NCI-H2171 treated with DMSO at 0.1 percent for 48 hours (cell line): ENCODE measurements at places on chromosomes 12 and 14.

GRCh38 chr14:91277546-91278382, 33.3 kb upstream of the GPR68 start:
- no peak for DNase-seq

DNA sequence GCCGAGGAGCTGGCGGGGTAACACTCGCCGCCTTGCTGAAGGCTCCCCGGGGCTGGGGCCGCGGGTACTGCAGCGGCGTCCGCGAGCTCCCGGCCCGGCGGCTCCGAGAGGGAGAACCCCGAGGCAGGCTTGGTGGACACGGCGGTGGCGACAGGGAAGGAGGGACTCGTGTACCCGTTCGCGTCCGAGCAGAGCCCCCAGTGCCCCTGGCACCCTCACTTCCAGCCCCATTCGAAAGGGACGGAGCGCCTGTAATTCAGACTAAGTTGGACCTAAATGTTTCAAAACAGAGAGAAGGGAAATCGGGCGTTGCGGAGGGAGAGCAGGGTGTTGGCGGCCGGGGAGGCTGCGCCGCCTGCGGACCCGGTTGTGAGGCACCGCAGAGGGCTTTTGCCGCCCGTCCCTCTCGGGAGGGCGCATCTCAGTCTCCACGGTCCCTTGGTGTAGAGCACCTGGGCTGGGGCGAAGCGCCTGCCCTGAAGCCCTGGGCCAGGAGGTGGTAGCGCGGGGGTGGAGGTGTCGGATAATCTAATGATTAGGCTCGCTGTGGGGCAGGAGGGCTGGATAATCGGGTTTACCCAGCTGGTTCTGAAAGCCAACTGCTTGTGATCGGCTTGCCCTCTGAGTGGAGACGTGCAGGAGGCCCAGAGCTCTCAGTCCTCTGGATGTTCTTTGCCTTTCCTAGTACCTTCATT, 771 bp downstream of the DAAM1 start:
- DNase-seq: peak; percentile 32

- DNase-seq: no peak
Measured at GRCh38 chr14:32914391-32914790, 24.3 kb upstream of the NPAS3 start.

GRCh38 chr12:25713264-25713663, 160.2 kb upstream of the LMNTD1 start:
- no peak for DNase-seq

DNA sequence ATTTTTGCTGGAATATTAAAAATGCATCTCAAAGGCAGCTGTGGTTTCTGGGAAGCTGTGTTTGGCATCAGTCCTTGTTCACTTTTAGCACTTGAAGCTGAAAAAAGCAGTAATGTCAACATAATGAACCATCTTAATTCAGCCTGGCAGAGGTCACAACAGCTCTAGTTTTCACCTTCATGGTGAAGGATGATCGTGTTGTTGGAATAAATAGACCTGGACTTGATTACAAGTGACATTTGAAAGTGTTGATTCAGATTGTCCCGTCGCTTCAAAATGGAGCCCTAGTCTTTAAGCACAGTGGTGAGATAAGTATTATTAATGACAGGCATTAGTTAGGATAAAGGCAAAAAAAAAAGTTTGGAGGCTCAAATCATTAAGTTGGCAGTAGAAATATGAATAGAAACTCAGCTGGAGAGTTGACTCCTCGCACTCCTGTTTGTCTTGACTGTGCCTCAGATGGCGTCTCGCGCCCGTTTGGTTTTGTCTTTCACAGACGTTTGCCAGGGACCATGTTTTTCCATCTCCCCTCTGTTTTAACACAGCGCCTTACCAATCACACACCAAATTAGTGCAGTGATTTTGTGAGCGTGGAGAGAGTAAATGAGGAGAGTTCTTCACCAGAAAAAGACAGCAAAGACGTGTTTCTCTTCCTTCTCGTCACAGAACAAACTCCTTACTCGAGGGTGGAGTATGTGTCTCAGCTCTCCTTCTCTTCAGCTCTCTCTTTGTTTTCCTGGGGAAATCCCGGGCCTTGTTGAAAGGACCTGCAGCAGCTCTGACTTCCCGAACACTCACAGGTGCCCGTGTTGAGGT, 53.4 kb upstream of the MMP17 start:
- DNase-seq: no peak

- peak; percentile 91 for DNase-seq
Measured at GRCh38 chr14:21068521-21069387, 1.4 kb upstream of the ARHGEF40 start.

GRCh38 chr12:51225771-51226170, 7.9 kb upstream of the POU6F1 start:
- DNase-seq: no peak

DNA sequence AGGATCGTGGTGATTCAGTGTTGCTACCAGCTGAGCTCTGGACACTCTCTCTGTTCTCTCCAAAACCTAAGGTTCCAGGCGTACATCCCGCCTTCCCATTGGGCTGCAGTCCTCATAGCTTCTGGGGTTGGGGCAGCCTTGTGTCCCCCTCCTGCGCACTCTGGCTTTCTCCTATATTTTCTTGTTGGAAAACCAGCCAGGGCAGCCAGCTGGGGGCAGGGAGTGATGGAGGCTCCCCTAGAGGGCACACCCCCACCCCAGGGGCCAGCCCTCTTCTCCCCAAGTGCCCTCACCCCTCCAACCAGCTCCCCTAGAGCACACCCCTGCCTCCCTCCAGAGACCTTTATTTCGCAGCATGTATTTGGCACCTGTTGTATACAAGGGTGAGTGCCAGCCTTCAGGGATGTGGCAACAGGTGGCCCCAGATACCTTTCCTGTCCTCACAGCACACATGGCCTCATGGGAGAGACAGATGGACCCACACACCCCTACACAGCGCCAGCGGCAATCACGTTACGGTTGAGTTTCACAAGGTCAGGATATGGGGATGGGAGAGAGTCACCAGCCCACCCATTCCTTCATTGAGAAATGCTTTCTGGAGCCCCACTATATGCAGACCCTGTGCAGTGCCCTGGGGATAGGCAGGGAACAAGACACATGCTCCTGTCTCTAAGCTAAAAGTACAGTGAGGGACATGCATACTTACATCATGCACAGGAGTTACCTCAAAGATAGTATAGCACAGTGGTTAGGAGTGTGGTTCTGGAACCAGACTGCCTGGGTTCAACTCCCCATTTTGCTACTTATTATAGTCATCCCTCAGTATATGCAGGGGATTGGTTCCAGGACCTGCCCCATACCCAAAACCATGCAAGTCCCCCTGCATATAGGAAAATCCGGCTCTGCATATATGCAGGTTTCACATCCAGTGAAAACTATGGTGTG, 141.1 kb downstream of the PHETA1 start:
- peak; percentile 36 for DNase-seq

GRCh38 chr12:51401020-51401419, 9.8 kb upstream of the GALNT6 start:
- no peak for DNase-seq

DNA sequence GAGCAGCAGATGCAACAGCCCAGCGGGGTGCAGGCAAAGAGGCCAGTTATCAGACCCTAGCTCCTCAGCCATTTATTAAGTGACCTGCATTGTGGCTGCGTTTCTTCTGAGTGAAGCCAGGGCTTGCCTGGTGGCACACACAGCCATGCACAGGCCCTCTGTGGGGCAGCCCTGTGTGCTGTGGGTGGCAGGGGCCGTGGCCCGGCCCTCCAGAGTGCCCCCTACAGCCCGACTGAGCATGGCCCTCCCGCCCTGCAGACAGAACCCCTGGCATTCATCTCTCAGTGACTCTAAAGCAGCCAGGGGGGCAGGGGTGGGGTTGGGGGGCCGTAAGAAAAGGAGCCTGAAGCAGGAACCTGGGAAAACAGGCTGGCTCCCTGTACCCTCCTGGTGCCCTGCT, 226.0 kb upstream of the PWP1 start:
- no peak for DNase-seq

- DNase-seq: peak; percentile 98
Measured at GRCh38 chr12:6532927-6533652, 1.2 kb upstream of the GAPDH start.

GRCh38 chr14:77190977-77191376, 9.4 kb downstream of the TMEM63C start:
- DNase-seq: no peak

DNA sequence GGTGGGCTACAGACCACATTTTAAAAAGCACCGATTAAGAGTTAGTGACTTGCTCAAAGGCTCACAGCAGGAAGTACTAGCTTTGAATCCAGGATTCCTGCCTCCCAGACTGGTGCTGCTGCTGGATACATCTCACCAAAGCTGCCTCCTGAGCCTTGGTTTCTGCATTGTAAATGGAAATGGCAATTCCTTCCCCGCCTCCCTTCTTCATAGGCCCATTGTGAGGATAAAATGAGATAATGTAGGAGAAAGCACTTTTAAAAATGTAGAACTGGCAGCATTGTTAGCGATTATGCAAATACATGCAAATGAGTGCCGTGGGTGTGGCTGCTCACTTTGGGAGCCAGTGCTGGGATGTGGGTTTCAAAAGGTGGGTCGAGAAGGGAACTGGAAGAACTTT, 15.4 kb downstream of the PDE1B start:
- no peak for DNase-seq

GRCh38 chr12:65155784-65156183, 13.6 kb upstream of the LEMD3 start:
- no peak for DNase-seq

DNA sequence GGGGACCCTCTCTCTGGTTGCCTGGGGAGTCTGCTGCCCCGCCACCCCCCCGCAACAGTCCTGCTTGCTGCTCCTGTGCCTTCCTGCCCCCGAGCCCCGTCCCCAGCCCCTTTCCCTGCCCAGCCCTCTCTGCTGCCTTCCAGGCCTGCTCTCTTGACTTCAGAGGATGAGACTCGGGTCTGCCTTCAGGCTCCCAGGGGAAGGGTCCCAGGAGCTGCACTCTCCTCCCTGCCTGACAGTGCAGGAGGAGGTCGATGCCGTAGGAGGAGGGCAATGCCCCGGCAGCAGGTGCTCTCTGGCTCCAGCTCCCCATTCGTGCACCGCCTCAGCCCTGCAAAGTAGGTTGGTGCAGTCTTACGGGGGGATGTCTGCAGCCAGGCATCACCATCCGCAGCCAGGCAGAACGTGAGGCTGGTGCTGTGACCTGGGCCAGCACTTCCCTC, 185.1 kb upstream of the C14orf180 start:
- peak; percentile 41 for DNase-seq

DNA sequence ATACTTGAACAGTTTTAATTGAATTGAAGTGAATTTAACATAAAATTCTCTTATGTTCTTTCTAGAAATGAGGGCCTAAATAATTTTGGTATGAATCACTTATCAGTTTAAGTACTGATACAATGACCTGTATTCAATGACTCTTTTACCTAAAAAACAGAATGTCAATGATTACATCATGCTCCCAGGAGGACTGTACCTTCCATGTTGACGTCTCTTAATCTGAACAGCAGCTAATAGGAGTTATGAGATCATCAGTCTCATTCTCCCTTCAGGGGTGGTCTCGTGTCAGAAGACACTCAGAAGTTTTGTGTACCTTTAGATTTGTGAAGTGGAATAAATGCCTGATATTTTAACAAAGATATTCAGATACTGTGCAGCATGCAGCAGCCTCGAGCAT, 206.3 kb downstream of the CNTN1 start:
- peak; percentile 23 for DNase-seq

- peak; percentile 11 for DNase-seq
Measured at GRCh38 chr12:108967869-108968540, 52.9 kb downstream of the SVOP start.

- DNase-seq: no peak
Measured at GRCh38 chr12:54744590-54744989, 96.4 kb upstream of the DCD start.

DNA sequence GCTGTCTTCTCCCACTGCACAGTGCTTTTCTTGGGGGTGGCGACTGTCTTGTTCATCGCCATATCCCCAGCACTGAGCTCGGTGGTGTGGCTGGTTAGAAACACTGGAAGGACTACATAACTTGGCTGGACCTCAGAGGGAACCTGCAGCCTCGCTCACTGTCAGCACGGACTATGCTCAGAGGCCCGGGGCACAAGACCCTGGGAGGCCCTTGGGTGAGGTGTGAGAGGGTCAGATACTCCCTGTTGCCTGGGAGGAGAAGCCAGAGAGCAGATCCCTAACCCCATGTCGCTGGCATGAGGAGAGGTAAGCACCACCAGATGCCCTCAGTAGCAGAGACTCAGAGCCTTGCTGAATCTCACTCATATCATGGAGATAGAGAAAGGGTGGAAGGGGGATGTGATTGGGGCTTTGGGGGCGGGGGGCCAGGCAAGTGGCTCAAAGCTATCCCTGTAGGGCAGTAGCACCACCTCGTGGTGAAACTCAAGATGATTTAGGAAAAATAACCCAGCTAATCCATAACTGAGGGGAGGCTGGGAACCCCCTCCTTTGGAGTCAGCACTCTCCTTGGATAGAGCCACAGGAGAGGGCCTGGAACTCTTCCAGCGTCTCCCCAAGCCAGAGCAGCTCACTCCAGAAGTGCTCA, 18.7 kb upstream of the HDAC7 start:
- no peak for DNase-seq

DNA sequence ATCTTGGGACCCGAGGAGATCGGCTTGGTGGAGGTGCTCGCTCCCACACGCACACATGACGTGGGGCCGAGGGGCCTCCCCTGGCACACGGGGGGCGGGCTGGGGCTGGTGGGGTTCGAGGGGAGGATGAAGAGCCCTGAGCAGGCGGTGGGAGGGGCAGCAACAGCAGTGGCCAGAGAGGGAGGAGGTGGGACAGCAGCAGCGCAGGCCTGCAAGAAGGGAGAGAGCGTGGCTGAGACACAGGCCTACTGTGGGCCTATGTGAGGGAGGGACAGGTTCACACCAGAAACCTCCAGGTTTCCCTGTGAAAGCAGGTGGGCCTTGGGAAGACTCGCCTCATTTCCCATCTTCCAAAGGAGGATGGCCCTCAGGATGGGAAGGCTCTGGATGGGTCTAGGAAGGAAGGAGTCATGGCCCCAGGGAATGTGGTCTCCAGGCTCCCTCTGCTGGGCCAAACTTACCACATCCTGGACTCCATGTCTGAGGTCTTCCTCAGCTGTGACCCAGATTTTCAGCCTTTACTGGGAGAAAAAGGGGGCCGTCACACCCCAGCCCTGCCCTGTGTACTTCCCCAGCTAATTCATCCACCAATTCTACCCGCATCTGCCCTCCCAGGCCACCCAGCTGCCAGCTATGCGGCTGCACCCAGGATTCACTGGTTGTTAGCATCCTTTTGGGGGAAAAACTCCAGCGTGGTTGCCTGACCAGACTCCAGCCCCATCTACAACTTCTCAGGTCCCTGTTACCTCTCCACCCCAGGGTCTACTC, 2.8 kb downstream of the PIANP start:
- DNase-seq: peak; percentile 87

DNA sequence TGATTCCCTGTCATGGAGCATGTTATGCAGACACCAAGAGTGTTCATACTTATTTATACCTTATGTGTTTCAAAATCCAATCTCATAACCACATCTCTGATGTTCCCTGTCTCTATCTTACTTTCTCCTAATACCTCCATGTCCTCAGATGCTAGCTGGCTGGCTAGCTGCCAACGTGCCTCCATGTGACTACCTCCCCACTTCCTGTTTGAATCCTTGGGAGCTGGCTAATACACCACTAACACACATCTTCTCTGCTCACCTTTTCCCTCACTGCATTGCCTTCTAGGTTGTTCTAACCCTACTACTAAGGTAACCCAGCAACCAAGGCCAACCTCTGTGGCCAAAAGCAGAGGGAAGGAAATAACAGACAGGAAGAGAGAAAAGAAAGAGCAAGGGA, 27.3 kb downstream of the TTC5 start:
- peak; percentile 73 for DNase-seq
